ENCODE measurements at places on chromosomes 3 and 15.

- DNase-seq, result no peak
These were observed 223.0 kb downstream of the NSUN3 start for GRCh38 chr3:94285872-94286271.

DNA sequence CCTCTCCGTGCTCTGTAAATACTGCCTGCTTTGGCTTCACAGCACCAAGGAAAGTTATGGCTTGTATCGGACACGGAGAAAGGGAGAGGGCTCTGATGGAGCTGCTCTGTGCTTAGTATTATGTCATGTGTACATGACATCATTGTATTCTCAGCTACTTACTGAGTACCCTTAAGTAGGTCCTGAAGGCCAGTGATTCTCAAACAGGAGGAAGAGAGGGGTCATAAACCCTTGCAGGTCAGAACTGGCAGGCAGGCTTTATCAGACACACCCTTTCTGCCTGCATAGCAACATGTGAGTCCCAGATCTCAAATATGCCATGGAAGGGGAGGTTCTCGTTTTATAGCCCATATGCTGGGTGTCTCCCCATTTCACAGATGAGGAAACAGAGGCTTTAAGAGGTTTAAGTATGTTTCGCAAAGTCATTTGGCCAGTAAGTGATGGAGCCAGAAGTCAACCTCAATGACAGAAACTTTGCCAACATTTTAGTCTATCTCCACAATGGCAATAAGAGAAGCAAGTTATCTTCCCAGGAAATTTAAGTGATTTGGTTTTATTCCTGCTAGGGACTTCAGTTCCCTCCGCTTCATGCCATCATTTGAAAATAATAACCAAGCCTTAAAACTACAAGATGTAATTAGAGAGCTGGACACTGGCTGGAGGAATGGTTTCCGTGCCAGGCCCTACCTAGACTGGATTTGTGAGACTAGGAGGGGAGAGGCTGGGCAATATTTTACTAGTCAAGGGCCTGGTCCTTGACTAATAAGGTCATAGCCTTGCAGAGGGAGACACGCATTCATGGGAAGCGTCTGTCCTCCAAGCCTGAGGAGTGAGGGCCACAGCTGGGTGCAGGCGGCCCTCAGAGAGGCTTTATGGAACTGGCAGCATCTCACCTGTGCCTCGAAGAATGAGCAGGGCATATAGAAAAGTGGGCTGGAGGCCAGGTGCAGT lies 133.0 kb downstream of the XXYLT1 start:
- DNase-seq, result no peak

- no peak for DNase-seq
These were observed 37.4 kb downstream of the ADCY5 start for GRCh38 chr3:123411340-123412040.

- no peak for DNase-seq
These were observed 337.4 kb upstream of the TPRG1 start for GRCh38 chr3:188834349-188834748.

- no peak for DNase-seq
These were observed 156.6 kb upstream of the IL12A start for GRCh38 chr3:159832024-159832423.

- DNase-seq, result no peak
These were observed 173.9 kb downstream of the MEIS2 start for GRCh38 chr15:36926427-36926825.

DNA sequence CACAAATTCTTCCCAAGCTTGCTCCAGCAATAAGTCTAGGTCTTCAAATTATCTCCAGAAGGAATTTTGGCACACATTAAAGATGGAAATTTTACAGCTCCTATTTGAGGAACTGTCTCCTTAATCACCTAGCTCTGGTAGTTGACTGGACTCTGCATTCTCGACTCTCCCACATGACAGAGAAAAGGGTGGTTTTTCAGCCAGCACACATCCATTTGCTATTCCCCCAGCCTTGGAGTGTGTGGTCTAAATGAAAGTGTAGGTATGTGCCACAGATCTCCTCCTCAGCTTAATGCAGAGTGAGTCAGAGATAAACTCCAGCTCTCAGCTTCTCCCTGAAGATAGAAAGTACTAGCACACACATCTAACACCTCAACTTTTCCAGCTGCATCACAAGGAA lies 62.2 kb upstream of the ALCAM start:
- no peak for DNase-seq

- peak; percentile 47 for DNase-seq
These were observed 103.3 kb downstream of the SNRK start for GRCh38 chr3:43389388-43390254.

GRCh38 chr3:126501736-126502135 lies 15.8 kb downstream of the UROC1 start:
- DNase-seq, result no peak

GRCh38 chr3:149585401-149585726 lies 72.5 kb downstream of the WWTR1 start:
- no peak for DNase-seq

DNA sequence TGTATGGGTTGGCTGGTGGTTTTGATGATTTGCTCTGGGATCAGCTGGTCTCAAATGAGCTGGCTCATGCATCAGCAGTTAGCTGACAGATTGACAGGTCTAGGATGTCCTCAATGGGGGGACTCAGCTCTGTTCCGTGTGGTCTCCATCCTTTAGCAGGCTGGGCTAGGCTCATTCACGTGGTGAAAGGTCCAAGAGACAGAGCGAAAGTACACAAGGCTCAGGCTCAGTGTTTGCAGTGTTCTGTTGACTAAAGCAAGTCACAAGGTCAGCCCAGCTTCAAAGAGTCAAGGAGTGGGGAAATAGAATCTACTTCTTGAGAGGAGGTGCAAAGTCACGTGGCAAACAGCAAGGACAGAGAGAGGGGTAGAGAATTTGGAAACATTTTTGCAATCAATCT lies 126.5 kb upstream of the CMC1 start:
- DNase-seq, result no peak

GRCh38 chr3:86658876-86659275 lies 332.1 kb downstream of the VGLL3 start:
- no peak for DNase-seq

- no peak for DNase-seq
These were observed 4.4 kb upstream of the SI start for GRCh38 chr3:165082650-165083049.

DNA sequence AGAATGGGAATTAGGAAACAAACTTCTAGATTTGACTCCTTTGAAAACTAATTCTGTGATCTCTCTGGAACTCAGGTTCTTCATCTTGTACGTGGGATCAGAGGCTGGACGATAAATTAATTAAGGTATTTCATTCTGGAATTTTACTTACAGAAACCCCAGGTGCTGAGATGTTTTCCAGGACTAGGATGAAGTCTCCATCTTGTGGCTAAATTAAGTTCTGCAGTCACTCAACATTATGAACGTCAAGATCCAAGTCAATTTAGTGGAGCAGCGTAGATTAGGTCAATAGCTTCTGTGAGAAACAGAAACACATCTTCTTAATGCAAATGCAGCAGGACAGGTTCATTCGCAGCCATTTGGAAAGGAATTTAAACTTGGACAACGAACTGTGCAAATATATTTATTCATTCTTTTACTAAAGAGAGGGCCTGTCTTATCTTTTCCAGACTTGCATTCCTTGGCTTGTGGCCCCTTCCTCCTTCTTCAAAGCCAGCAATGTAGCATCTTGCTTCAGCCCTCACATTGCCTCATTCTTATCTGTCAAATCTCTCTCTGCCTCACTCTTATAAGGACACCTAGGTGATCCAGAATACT lies 26.7 kb upstream of the TMC3 start:
- DNase-seq, result no peak

DNA sequence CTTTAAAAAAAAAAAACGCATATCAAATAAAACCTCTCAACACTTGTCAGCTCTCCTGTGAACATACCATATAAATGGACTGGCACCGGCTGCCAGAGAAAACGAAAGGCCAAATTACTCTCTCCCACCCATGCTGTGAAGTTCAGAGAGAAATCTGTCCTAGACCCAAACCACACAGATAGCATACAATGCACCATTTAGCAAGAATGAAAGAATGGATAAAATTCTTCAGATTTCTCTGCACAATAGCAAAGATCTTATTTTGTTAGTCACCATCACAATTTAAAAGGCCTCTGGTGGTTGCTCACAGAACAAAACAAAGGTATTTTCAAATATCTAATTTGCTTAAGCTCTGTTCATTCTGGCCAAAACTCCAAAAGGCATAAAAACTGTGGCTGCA lies 93.9 kb upstream of the BHLHE40 start:
- no peak for DNase-seq

GRCh38 chr3:135440233-135440632 lies 525.3 kb upstream of the PPP2R3A start:
- DNase-seq, result no peak

GRCh38 chr3:155912579-155913190 lies 42.2 kb downstream of the GMPS start:
- DNase-seq, result no peak

DNA sequence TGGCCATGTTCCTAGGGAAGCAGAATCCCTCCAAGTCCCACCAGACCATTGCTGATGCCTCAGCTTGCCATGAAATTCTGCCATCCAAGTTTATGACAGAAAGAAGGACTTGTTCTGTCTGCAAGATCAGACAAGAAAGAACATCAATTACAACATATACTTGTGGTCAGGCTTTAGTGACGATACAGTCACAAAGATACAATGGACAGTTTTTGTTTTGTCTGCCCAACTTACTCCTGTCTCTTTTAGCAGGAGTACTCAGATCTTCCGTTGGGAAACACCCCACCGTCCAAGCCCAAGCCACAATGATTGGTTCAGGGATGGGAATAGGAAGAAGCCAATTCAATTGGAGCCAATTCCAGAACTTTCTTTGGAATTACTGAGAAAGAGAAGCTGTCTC lies 15.7 kb downstream of the KLHL6 start:
- no peak for DNase-seq

DNA sequence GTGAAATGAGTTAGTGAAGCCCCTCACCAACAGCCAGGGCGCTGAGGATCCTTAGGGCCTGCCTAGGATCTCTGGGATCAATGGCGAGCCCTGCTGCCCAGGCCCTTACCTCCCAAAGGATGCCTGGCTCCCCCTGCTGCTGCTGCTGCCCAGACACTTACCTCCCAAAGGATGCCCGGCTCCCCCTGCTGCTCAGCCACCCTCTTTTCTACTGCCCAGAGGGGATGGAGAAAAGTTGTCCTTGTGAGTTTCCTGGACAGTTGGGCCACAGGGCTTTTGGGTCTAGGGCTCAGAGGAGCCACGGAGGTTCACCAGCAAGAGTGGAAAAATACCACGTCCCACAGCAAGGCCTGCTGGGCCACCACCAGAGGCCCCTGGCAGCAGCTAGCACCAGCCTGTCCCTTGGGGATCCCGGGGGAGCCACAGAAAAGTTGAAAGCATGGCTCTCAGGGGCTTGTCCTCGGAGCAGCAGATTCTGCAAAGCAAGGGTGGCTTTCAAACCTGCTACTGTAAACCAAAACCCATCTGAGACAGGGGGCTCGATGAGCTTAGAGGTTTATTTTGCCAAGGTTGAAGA lies 59.4 kb downstream of the SLC6A6 start:
- DNase-seq, result peak; percentile 72

GRCh38 chr3:175716446-175716845 lies 857.3 kb downstream of the NAALADL2 start:
- DNase-seq, result no peak

DNA sequence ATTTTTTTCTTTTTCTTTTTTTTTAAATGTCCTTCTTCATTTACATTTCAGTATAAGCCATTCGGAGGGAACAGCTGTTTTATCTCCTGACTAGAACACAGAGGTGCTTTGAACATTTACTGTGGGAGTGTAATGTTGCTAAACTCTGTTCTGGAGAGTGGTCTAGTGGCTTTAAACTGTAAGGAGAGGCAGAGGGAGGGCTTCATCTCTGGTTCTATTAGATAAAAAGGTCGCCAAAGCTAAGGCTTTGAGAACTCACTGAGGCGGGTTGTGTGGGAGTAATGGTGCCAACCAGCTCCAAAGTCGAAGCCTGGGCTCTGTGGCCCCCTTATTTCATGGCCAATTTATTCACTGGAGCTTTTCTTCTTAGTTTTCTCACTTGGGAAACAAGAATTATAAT lies 133.2 kb downstream of the ANXA2 start:
- DNase-seq, result no peak

GRCh38 chr15:78984041-78984440 lies 39.2 kb upstream of the CTSH start:
- no peak for DNase-seq

- no peak for DNase-seq
These were observed 39.0 kb downstream of the SHC4 start for GRCh38 chr15:48924528-48925393.

DNA sequence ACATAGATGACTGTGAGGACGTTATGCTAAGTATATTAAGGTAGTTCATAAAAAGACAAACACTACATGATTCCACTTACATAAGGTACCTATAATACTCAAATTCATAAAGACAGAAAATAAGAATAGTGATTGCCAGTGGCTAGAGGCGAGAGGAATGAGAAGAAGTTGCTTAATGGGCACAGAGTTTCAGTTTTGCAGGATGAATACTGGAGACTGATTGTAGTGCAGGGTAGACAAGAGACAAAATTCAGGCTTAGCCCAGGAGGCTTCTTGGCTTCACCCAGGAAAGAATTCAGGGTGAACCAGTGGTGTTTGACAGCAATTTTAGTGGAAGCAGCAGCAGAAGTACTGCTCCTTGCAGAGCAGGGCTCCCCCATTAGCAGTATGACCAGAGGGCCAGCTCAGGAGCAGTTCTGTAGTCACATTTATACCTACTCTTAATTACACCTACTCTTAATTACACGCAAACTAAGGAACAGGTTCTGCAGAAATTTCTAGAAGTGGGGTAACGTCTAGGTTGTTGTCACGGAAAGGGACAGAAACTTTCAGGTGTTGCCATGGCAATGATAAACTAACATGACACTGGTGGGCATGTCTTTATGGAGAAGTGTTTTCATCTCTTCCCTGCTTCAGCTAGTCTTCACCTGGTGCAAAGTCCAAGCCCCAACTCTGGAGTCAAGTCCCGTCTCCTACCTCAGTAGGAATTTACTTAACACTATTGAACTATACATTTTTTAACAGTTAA lies 55.2 kb downstream of the TBL1XR1 start:
- no peak for DNase-seq

All from transverse colon (tissue), 4 donors.